Caco-2 (cell line): ENCODE measurements at places on chromosomes 16 and 17.
A peak's percentile ranks its signal among the peaks of the same experiment; 100 is the strongest.

DNA sequence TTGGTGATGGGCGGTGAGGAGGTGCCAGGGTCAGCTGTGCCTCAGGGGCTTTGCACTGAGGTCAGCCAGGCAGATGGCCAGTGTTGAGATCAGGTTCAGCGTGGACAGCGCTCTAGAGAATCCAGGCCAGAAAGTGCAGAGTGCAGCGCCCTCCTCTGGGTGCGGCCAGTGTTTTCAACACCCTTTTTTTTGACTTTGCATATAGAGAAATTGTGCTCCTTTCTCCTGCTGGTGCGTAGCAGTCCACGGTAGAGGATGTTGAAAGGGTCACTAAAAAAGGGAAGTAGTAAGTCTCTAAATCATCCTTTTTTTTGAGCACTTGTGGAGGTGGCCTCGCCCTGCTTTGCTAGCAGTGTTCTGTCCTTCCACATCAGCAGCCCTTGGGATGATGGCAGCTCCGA, 53.9 kb downstream of the BANP start:
- no peak for DNase-seq

GRCh38 chr16:82456683-82457082, 170.1 kb upstream of the CDH13 start:
- DNase-seq: peak; percentile 81

DNA sequence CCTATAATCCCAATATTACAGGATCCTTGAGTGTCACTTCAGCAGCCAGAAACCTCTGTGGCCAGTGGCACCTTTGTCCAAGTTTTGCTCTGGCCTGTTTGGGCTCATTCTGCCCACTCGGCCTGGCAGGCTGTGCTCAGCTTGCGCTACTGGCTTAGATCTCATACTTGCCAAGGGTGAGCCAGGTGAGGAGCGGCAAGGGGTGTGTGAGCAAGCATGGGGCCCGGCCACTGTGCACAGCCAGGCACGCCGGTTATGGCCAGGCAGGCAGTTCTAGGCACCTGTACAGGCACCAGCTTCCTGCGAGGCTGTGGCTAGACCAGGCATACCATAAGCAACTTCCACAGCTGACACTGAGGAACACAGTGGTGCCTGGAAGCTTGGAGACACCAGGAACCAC, 16.9 kb upstream of the USP22 start:
- DNase-seq: no peak

GRCh38 chr17:62693616-62694409, 66.3 kb downstream of the MRC2 start:
- no peak for DNase-seq

- DNase-seq: peak; percentile 93
These were observed 172.8 kb upstream of the ZNF267 start for GRCh38 chr16:31700530-31701388.

- no peak for DNase-seq
These were observed 400.9 kb downstream of the SLC39A11 start for GRCh38 chr17:72691586-72691985.

GRCh38 chr17:33712120-33712519, 419.0 kb upstream of the ASIC2 start:
- DNase-seq: no peak

DNA sequence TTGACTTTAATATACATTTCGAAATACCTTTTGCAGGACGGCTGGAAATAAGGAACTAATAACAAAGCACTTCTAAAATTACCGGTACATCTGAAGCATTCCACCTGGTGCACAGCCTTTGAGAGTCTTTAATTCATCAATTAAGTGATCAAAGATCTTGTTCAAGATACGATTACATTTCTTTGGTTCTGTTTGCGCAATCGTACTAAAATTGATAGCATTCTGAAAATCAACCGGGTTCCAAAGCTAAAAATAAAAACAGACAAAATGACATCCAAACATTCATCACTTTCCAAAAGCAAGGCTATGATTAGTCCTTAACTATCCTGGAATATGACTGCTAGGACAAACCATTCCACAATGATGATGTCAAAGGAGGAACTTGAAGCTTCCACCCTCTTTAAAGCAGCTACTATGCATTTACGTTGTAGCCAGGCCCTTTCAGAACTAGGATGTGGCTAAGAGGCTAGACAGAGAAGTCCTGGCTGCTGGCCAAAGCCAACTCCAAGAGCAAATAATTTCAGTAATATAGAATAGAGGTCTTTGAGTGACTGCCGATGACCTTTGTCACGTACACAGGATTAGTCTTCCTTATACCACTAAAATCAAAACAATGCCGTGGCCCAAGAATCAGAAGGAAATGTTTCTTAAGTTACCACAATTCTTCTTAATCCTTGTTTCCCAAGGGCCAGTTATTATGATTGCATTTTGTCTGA, 299.8 kb upstream of the PSMD7 start:
- DNase-seq: no peak

GRCh38 chr17:77442976-77443747, 302.4 kb downstream of the SEC14L1 start:
- no peak for DNase-seq

DNA sequence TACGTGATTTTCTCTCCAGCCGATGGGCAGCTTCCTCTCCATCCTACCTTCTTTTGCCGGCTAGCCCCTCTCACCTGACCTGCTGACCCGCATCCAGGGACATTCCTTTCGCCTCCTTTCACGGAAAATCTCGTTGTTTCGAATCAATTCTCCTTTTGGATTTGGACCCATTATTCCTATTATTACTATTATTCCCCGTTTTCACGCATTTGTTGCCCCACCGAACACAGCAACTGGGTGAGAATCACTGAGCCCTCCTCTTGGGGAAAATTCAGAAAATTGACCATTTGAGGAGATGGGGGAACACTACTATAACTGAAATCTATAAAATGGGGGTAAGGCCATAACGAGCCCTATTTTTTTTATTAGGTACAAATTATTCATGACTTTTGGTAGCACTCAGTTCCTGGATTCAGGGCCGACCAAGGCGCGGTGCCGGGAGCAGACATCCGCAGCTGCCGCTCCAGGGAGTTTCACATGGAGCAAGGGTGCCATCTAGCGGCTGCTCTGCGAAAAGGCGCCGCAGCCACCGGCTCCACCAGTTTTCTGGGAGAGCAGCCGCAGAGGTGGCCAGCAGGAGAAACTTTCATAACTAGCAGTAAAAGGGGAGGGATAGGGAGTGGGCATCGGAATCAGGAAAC, 3.3 kb upstream of the HOXB8 start:
- peak; percentile 93 for DNase-seq

- no peak for DNase-seq
These were observed 16.7 kb upstream of the TOB1 start for GRCh38 chr17:50882851-50883250.

DNA sequence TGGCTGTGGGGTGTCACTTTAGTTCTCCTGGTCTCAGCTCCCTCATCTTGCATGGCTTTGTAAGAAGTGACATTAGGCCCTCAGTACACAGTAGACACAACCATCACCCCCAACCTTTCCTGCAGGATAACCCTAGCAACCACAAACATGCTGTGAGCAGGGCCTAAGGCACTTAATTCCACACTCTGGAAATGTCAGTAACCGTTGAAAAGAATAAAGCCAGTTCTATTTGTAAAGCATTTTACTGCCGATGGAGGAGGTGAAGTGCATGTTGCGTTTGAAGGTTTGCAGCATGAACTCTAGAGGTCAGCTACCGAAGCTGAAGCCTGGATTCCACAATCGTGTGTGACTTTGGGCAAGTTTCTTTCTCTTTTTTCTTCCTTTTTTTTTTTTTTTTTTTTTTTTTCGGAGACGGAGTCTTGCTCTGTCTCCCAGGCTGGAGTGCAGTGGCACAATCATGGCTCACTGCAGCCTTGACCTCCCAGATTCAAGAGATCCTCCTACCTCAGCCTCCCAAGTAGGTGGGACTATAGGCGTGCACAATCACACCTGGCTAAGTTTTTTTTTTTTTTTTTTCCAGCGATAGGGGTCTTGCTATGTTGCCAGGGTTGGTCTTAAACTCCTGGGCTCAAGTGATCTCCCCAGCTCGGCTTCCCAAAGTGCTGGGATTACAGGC, 26.1 kb upstream of the TOB1 start:
- DNase-seq: peak; percentile 73

- DNase-seq: peak; percentile 18
These were observed 7.3 kb upstream of the CUEDC1 start for GRCh38 chr17:57962279-57963148.

- DNase-seq: no peak
These were observed 35.8 kb downstream of the MSI2 start for GRCh38 chr17:57292091-57292490.

GRCh38 chr17:4152471-4152870, 9.5 kb downstream of the CYB5D2 start:
- no peak for DNase-seq

DNA sequence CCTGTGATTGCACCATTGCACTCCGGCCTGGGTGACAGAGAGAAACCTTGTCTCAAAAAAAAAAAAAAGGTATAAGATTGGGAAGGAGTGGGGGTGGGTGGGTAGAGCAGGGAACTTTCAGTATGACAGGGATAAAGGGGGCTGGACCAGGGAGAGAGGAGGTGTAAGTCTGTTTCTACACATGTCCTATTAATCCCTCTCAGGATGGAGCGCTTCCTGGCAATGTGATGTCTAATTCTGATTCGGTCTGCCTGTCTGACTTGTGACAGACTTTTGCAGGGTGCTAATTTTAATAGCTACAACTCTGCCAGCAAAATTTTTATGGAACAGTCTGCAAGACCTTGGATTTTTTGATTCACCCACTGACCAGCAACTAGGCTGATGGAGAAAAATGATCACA, 53.8 kb upstream of the SLC25A19 start:
- peak; percentile 9 for DNase-seq

DNA sequence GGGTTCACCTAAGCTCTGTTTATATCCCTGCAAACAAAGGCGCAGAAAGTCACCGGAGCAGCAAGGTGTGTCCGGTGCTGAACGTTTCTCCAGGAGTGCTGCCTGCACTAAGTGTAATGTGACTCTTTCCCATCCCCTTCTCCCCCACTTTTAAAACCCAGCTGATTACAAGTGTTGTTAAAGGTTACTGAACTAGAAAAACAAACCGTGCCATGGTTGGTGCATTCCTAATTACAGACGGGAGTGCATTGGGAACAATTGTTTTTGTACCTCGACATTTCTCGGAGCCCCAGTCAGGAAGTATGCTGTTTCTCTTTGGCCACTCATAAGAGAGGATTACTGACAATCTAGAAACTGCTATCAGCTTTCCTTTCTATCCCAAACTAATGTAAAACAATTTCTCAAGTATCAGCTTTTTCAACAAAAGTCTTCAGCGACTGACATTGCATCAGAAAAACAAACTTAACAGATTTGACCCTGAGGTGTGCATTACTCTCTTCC, 441.0 kb upstream of the SALL1 start:
- DNase-seq: no peak

DNA sequence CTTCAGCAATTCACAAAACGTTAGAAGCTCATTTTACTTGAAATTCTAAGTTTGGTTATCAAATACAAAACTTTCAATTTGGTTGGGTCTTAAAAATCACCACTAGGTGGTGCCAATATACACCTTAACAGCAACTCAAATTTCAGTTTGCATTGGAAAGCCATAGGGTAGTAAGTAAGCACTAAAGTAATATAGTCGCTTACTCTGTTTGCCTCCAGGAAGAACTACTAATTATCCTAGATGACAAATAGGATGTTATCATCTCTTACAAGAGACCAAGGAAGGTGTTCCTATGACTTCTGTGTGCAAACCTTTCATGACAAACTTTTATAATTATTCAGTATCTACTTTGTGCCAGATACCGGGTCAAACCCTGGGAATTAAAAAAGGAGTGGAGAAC, 93.3 kb downstream of the MYO1D start:
- peak; percentile 53 for DNase-seq

- DNase-seq: peak; percentile 90
These were observed 5.1 kb downstream of the C1QTNF8 start for GRCh38 chr16:1090620-1091587.

DNA sequence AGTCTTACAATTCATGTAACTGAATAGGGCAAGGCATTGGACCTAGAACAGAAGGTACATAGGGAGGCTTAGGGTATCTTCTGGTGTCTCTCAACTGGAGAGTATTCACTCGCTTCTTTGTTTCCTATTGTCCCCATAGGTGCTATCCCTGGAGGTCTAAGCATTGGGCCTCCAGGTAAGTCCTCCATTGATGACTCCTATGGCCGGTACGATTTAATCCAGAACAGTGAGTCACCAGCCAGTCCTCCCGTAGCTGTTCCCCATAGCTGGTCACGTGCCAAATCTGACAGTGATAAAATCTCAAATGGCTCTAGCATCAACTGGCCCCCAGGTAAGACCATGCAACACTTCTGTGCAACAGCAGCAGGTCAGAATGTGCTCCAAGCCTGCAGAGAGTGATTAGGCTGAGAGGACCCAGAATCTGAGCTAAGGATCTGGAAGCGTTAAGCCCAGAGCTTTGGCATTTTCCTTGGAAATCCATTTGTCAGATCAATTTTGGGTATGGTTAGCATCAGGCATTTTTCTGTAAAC, 35.7 kb downstream of the TMC6 start:
- no peak for DNase-seq

DNA sequence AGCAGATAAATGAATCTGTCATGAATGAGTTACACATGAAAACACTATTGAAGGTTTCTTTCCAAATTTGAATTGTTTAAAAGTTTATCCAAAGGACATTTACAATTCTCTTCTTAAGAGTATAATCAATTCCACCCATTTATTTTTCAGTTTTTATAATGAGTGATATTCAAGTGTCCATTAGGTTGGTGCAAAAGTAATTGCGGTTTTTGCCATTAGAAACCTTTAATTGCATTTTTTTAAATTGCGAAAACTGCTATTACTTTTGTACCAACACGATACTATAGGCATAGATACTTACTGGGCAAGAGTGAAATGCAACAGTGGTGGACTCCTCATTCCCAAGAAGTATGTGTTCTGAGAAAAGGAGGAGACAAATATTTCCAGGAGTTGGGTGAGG, 422.7 kb upstream of the MON1B start:
- DNase-seq: no peak

- no peak for DNase-seq
These were observed 141.5 kb downstream of the ASIC2 start for GRCh38 chr17:33151565-33151964.

DNA sequence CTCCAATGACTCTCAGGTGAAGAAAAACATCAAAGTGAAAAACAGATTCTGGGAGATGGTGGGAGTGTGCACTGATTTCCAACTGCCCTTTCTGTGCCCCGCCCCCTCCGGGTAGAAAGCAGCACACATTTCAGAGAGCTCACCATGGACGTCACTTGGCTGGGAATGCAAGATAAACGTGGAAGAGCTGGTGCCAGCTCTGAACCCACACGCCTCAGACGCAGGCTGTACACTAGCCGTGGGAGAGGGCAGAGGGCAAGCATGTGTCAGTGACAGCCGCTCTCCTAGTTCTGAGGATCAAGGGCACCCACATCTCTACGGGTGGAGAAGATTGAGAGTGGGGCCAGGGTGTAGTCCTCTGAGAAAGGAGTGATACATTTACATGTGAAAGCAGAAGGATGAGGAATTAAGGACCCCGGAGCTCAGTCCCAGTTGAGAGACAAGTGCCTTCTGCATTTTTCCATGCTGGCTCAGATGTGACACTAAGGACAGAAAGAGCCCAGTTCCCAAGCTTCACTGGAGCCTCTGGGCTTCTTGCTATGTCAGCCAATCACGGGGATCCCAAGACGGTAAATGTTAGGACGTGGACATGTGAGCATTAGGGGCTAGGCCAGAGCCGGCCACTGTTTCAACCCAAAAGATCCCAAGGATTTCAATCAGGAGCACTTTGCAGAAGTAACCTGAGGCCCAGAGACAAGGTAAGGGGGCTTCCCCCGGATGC, 101.3 kb downstream of the ZFHX3 start:
- no peak for DNase-seq
